ENCODE measurements at places on chromosomes 7 and 10.

- H3K36me3 ChIP-seq, result no peaks in the 10 kb centered on the region
- DNase-seq, result no peak
- no peaks in the 10 kb centered on the region for H3K27me3 ChIP-seq
- no peak overlapping the region for H3K4me3 ChIP-seq
- no peak overlapping the region for H3K27ac ChIP-seq
These were observed 19.4 kb downstream of the SLK start for GRCh38 chr10:103986360-103986759.

DNA sequence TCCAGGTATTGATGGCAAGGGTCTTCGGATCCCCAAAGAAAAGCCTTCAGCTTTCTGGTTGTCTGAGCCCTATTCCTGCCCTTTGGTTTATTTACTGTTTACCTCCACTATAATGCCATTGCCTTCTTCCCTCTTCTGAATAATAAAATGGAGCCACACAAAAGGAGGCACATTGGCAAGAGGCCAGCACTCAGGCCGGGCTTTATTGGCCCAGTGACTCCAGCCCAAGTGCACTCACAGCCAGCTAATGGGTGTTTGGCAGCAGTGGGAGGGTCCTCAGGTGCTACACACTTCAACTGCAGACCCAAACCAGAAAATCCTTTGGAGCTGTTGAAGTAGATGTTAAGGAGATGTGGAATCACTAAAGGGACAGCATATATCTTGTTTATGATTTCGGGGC lies 336.0 kb downstream of the PLXNA4 start:
- no peaks in the 10 kb centered on the region for H3K36me3 ChIP-seq
- DNase-seq, result no peak
- no peak overlapping the region for H3K27ac ChIP-seq
- no peaks in the 10 kb centered on the region for H3K27me3 ChIP-seq
- H3K4me3 ChIP-seq, result no peak overlapping the region

DNA sequence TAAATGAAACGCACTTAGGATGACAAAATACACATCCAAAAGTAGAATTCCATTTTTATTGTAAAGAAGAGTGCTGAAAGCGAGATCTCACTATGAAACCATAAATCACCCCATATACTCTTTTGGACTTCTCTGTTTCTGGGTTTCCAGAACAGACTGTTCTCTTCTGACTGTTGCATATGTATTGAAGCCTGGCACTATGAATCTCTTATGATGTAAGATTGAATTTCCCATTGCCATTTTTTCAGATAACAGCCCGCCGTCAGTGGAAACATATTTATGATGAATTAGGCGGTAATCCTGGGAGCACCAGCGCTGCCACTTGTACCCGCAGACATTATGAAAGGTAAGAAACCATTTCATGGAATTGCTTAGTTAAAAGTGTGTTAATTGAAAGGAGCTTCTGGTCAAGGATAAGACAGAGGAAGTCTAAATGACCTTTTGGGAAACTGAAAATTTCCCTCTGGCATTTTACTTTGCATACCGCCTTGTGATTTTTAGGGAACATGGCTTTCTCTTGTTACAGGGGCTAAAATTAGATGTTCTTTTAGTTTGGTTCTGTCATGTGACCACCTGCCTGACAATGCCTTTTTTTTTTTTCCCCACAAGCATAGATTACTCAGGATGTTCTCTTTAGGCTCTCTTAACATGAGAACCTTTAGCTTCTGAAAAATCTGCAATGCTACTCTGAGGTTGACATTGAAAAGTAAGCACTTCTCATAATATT lies 168.1 kb downstream of the ARID5B start:
- no peaks in the 10 kb centered on the region for H3K36me3 ChIP-seq
- no peaks in the 10 kb centered on the region for H3K27me3 ChIP-seq
- peaks cover 11% of the 10 kb centered on the region for H3K4me1 ChIP-seq
- no peak for DNase-seq
- H3K4me3 ChIP-seq, result no peak overlapping the region

DNA sequence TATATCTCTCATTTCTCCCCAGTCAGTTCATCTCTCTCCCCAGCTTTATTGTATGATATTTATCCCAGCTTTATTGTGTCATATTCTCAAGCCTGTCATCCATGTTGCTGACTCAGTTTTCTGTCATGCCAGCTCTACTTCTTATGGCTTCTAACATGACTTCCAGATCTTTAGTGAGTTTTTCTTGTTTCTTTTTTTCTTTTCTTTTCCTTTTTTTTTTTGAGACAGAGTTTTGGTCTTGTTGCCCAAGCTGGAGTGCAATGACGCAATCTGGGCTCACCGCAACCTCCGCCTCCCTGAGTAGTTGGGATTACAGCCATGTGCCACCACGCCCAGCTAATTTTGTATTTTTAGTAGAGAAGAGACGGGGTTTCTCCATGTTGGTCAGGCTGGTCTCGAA lies 28.7 kb upstream of the CALU start:
- H3K4me3 ChIP-seq, result no peak overlapping the region
- H3K27me3 ChIP-seq, result no peaks in the 10 kb centered on the region
- DNase-seq, result no peak
- no peak overlapping the region for H3K27ac ChIP-seq
- H3K4me1 ChIP-seq, result no peaks in the 10 kb centered on the region

DNA sequence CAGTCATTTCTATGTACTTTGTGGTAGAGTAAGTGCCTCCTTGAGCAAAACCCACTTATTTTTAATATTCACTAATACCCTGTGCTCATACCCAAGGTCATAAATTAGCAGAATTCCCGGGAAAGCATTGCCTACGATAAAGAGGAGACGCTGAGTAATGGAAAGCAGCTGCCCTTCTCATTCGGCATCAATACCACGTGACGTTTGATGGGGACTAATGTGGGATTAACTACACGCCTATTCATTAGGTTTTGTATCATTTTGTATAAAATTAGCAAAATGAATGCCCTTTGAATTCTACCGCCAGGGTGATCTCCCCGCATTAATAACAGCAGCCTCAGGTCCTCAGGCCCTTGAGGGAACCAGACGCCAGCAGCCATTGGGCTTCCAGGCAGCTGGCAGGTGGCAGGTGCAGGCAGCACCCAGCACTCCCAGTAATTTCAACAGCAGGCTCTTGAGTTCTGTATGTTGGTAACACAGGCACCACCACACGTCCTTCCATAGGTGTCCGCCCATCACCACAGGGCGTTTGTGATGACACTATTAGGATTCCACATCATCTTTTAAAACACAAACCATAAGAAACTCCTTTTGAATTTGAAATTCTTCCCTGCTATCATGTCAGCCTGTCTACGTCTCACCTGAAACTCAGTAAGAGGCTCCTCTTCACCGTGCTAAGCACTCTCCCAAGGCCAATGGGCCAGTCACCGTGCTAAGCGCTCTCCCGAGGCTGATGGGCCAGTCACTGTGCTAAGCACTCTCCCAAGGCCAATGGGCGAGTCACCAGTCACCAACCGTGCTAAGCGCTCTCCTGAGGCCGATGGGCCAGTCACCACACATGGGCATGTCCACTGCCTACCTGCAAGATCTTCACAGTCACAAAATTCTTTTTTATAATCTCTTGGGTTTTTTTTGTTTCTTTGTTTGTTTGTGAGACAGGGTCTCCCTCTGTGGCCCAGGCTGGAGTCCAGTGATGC lies 509.4 kb downstream of the PTPRN2 start:
- no peaks in the 10 kb centered on the region for H3K27me3 ChIP-seq
- no peak overlapping the region for H3K27ac ChIP-seq
- no peak for DNase-seq

GRCh38 chr7:776992-777727 lies 50.1 kb upstream of the PRKAR1B start:
- H3K4me1 ChIP-seq, result no peaks in the 10 kb centered on the region
- no peak overlapping the region for H3K27ac ChIP-seq
- no peaks in the 10 kb centered on the region for H3K27me3 ChIP-seq
- no peak overlapping the region for H3K4me3 ChIP-seq
- DNase-seq, result no peak

DNA sequence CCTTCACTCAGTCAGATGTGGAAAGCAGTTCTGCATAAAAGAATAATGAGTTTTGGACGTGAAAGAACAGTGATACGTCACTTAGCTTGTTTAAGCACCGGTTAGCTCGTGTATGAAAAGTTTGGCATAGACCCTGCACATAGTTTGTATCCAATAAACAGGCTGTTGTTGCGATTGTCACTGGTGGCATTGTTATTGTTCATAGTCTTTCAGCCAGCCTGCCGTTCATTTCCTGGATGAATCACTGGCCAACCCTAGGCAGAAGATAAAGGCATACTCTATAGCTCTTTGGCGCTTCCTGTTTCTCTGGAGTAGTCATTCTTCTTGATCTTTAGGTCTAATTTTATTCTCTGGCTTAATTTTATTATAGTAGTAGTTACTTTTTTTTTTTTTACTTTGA lies 57.8 kb upstream of the ANKRD30A start:
- H3K4me3 ChIP-seq, result no peak overlapping the region
- DNase-seq, result no peak
- H3K4me1 ChIP-seq, result no peaks in the 10 kb centered on the region
- H3K36me3 ChIP-seq, result no peaks in the 10 kb centered on the region
- no peaks in the 10 kb centered on the region for H3K27me3 ChIP-seq

GRCh38 chr7:136803028-136803427 lies 65.4 kb upstream of the CHRM2 start:
- H3K36me3 ChIP-seq, result no peaks in the 10 kb centered on the region
- no peak for DNase-seq
- no peaks in the 10 kb centered on the region for H3K27me3 ChIP-seq
- H3K4me1 ChIP-seq, result no peaks in the 10 kb centered on the region
- H3K4me3 ChIP-seq, result no peak overlapping the region

GRCh38 chr7:80114159-80114558 lies 20.5 kb upstream of the GNAI1 start:
- H3K27me3 ChIP-seq, result no peaks in the 10 kb centered on the region
- H3K27ac ChIP-seq, result no peak overlapping the region
- H3K4me1 ChIP-seq, result peaks cover 4% of the 10 kb centered on the region
- no peak for DNase-seq
- H3K4me3 ChIP-seq, result no peak overlapping the region

- no peaks in the 10 kb centered on the region for H3K27me3 ChIP-seq
- DNase-seq, result no peak
- H3K4me3 ChIP-seq, result no peak overlapping the region
- peak overlapping the region; percentile 43 for H3K27ac ChIP-seq
These were observed 290.1 kb upstream of the KIAA1217 start for GRCh38 chr10:23918839-23919238.

- H3K4me3 ChIP-seq, result no peak overlapping the region
- H3K36me3 ChIP-seq, result no peaks in the 10 kb centered on the region
- no peaks in the 10 kb centered on the region for H3K27me3 ChIP-seq
- DNase-seq, result no peak
- no peaks in the 10 kb centered on the region for H3K4me1 ChIP-seq
- no peak overlapping the region for H3K27ac ChIP-seq
These were observed 55.7 kb upstream of the FOXK1 start for GRCh38 chr7:4626318-4626845.

GRCh38 chr7:66050990-66051448 lies 24.6 kb upstream of the ASL start:
- DNase-seq, result peak; percentile 50
- H3K36me3 ChIP-seq, result no peaks in the 10 kb centered on the region
- peaks cover 5% of the 10 kb centered on the region for H3K4me1 ChIP-seq
- no peaks in the 10 kb centered on the region for H3K27me3 ChIP-seq

DNA sequence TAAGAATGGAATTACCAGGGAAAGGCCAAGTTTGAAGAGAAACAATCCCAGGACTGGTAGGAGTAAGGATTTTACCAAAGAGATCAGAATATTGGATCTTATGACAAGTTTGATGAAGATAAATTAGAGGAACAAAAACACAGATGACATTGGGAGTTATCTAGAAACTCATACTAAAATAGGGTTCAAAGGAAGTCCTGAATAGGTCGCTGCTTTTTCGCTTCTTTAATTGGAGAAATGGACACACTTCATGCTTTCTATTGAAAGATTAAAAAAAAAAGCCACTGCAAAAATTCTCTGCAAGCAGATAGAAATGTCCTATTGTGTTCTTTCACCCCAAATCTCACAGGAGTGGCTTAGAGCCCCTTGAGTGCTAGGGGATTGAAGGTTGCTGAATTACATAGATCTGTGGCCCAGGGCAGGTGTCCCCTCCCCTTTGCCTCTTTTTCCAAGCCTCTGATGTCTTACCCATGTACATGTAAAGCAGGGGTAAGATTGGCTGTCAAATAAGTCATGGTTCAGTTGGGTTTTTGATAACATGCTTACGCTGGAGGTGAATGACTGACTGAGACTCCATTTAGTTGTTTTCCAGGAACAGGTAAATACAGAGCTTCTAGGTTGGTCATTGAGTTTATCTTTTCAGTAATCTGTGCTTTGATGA lies 152.0 kb downstream of the OR13A1 start:
- DNase-seq, result no peak
- H3K27ac ChIP-seq, result no peak overlapping the region
- no peaks in the 10 kb centered on the region for H3K36me3 ChIP-seq
- no peaks in the 10 kb centered on the region for H3K4me1 ChIP-seq
- no peak overlapping the region for H3K4me3 ChIP-seq
- H3K27me3 ChIP-seq, result no peaks in the 10 kb centered on the region

GRCh38 chr7:41415471-41416207 lies 287.3 kb downstream of the INHBA start:
- H3K4me3 ChIP-seq, result no peak overlapping the region
- peaks cover 13% of the 10 kb centered on the region for H3K4me1 ChIP-seq
- DNase-seq, result no peak
- no peak overlapping the region for H3K27ac ChIP-seq
- no peaks in the 10 kb centered on the region for H3K27me3 ChIP-seq
- H3K36me3 ChIP-seq, result no peaks in the 10 kb centered on the region

- H3K4me1 ChIP-seq, result no peaks in the 10 kb centered on the region
- DNase-seq, result no peak
- no peaks in the 10 kb centered on the region for H3K27me3 ChIP-seq
- no peak overlapping the region for H3K4me3 ChIP-seq
- no peak overlapping the region for H3K27ac ChIP-seq
These were observed 69.7 kb downstream of the NHLRC2 start for GRCh38 chr10:113924186-113924585.

Measured in cardiac muscle cell (in vitro differentiated cells and primary cell).